H4 (cell line): ENCODE measurements at places on chromosomes 11 and 22. TPM values are rescaled to one million over a fixed set of nuclear protein-coding genes. Genes with fewer than 3 reads are reported as not detected.

- DNase-seq = peak; percentile 72
These were observed at the start of gene IGSF9B for GRCh38 chr11:133956650-133957633. Gene IGSF9B, minus strand, starts transcription at chr11:133956968. Its CDS starts 214 bp downstream, at chr11:133956754.

- no peak for DNase-seq
These were observed 1513.6 kb downstream of the BRD1 start for GRCh38 chr22:48314073-48314472.

GRCh38 chr11:122241566-122241965 is 125.6 kb upstream of the BLID start:
- no peak for DNase-seq

DNA sequence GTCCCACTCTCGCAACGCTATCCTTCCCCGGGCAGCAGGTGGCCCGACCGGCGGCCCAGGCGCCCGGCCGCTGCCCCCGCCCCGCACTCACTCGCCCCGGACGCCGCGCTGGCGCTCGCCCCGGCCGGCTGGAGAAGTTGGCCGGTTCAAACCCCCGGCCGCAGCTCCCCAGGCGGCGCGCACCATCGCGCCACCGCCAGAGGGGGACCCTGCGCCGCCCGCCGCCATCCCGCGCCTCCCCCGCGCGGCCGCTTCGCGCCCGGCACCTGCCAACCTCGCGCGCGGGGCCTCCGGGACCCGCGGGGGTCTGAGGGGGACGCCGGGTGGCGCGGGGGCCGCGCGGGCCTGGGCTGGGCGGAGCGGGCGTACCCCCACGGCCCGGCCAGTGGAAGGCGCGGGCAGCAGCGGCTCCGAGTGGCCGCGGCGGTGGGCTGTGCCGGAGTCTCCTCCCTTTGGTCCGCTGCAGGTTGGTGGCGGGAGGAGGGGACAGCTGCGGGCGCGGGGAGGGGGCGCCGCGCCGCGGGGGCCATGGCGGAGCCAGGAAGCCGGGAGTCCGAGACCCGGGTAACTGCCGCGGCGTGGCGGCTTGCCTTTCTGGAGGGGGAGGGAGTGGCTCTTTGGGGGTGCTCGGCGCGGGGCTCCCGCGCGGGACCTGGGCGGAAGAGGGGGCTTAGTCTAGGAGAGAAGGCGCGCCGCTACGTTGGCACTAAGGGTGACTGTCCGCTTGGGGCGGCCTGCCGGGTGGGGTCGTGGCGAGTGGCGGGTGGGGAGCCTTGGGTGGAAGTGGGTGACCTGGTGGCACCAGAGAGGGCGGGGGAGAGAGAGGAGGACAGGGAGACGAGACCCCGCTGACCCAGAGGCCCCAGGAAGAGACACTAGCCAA is at the start of the genes MPST and TST:
MPST (plus strand) TSS at position 434 of the 883 bp plus-strand sequence; CDS start at position 529, 95 bp downstream.
TST (minus strand) TSS at position 139 of the 883 bp plus-strand sequence. CDS start 715 bp downstream, outside the sequence.
- peak; percentile 29 for DNase-seq

The YAP1 gene
- 32.0 and 41.1 TPM in 2 replicates for total RNA-seq
